Occipital lobe (tissue), 3 donors: ENCODE measurements at places on chromosomes 1 and 21. TPM values are rescaled to one million over a fixed set of nuclear protein-coding genes. Genes with fewer than 3 reads are reported as not detected.

The INAVA gene
- total RNA-seq, result 1.4 TPM

- DNase-seq, result no peak
Observed at GRCh38 chr1:72034827-72035226, 247.5 kb downstream of the NEGR1 start.

GRCh38 chr1:197632005-197632404, 143.3 kb downstream of the DENND1B start:
- DNase-seq, result no peak

DNA sequence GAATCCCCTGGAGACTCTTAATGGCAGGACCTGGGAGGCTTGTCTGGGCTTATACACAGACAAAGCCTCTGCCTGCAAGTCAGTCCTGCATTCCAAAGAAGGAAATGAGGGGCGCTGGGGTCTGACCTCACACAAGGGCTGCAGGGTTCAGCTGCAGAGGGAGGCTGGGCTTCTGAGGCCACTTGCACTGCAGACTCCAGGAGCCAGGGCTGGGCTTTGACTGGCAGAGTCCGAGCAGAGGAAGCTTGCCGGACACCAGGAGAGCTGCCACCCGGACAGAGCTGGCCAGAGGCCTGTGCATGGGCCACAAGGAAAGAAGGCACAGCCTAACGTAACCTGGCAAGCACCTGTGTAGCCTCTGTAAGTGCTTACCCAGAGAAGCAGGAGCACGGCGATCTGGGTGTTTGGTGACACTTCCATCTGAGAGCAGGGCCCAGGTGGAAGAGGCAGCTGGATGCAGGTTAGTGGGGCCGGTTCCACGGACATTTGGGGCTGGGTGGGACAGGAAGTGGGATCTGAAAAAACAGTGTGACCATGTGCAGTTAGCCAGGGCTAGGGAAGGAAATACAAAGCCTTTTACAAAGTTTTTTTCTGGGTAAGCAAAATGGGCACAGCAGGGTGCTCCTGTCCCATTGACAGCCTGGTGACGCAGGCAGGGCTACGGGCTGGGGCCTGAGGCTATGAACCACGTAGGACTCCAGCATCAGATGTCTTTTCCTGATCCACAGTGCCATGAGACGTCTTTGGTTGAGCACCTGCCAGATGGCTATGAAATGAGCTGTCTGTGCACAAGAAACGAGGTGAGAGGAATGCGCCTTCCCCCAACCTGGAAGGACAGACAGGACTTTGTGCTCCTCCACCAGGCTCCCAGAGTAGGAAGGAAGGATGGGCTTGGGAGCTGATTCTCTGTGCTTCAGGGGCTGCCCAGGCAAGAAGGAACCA, 37.3 kb upstream of the LBR start:
- DNase-seq, result no peak

DNA sequence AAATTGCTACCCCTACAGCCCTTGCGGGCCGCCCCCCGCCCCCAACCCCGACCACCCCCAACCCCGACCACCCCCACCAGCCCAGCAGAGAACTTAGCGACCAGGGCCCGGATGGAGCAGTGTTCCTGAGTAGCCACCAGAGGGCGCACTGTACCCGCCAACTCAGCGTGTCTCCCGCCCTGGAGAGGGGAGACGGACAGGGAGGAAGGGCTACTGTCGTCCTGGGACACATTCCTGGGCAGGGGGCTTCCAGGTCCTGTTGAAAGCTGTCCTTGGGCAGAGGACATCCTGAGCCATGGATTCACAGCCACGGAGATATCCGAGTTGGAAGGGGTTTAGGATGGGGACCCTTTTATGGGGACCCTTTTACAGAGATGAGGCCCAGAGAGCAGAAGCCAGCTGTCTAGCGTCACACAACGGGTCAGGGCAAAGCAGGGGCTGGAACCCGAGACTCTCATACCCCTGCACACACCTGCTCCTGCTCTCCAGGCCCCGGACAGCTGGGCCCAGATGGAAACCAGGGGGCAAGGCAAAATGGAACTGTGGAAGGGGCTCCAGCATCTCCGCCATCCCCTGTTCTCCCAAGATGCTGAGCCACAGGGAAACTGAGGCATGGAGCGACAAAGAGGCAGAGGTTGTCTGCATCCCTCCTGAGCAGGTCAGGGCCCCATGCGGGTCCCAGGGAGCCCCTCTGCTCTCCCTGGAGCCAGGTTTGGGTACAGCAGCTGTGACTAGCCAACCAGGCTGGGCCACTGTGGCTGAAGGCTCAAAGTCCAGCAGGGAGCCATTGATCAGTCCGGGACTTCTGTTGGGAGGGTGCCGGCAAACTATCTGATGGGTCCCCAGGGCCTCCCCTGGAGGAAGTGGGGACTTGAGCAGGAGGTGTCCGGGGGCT, 25.0 kb upstream of the LAPTM5 start:
- no peak for DNase-seq

DNA sequence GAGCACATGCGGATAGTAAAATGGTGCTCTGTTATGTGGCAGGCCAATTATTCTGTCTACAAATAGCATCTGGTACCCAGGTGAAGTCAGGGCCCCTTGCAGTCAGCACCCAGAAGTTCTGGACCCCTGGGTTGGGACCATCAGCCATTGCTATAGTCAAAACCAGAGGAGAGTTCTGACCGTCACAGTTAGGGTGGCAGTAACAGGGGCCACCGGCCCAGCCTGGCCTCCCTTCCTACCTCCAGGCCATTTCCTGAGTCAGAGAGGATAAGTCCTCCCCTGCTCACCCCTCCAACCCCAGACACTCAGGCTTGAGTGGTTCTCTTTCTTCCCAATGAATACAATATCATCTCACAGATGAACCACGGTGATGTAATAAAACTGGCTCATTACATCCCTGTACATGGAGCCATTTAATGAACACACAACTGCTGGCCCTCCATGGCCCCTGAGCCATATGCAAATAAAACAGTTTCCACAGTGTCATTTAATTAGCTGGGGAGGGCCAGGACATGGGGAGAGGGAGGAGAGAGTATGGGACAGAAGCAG, 673.6 kb downstream of the MATN1 start:
- no peak for DNase-seq

- no peak for DNase-seq
Observed at GRCh38 chr1:186887203-186887602, 58.5 kb downstream of the PLA2G4A start.

GRCh38 chr1:44655609-44656008, 18.7 kb downstream of the TMEM53 start:
- no peak for DNase-seq

DNA sequence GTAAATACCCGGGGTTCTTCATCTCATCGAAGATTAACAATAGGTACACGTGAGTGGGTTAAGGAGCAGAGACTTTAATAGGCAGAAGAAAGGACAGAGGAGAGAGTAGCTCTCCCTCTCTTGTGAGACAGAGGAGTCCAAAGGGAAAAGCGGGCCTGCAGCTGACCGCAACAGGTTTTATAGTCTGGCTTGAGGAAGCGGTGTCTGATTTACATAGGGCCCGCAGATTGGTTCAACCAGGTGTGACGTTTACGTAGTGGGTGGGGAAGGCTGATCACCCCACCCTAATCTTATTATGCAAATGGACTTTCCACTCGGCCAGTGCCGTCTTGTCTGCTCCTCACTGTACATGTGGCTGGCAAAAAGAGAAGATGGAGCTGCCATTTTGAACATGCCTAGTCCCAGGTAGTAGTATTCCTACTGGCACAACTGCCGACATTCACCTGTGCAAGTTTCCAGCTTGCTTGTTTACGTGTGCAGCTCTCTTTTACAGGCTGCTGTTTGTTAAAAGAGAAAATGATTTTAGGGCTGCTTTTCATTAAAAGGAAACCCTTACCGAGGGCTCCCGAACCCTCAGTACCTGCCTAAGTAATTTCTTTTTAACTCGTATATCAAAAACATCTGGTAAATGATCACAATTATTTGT, 10.6 kb downstream of the CDC14A start:
- DNase-seq, result no peak
